ENCODE measurements at places on chromosomes 3 and 15. TPM values are rescaled to one million over a fixed set of nuclear protein-coding genes. Genes with fewer than 3 reads are reported as not detected.

GRCh38 chr3:125116311-125117080, 60.7 kb upstream of the HEG1 start:
- no peaks in the 10 kb centered on the region for H3K36me3 ChIP-seq
- DNase-seq, result no peak
- peak overlapping the region; percentile 79 for H3K27ac ChIP-seq
- H3K4me1 ChIP-seq, result peaks cover 28% of the 10 kb centered on the region
- no peak overlapping the region for H3K4me3 ChIP-seq
- H3K27me3 ChIP-seq, result no peaks in the 10 kb centered on the region

GRCh38 chr3:47645551-47645950, 66.9 kb upstream of the CSPG5 start:
- 0 out of 2 replicates have a peak overlapping the region, but pooled peaks have one; percentile 47 for H3K27ac ChIP-seq
- no peaks in the 10 kb centered on the region for H3K4me1 ChIP-seq
- no peak for DNase-seq
- no peaks in the 10 kb centered on the region for H3K27me3 ChIP-seq
- no peak overlapping the region for H3K4me3 ChIP-seq
- H3K36me3 ChIP-seq, result peaks cover 23% of the 10 kb centered on the region

DNA sequence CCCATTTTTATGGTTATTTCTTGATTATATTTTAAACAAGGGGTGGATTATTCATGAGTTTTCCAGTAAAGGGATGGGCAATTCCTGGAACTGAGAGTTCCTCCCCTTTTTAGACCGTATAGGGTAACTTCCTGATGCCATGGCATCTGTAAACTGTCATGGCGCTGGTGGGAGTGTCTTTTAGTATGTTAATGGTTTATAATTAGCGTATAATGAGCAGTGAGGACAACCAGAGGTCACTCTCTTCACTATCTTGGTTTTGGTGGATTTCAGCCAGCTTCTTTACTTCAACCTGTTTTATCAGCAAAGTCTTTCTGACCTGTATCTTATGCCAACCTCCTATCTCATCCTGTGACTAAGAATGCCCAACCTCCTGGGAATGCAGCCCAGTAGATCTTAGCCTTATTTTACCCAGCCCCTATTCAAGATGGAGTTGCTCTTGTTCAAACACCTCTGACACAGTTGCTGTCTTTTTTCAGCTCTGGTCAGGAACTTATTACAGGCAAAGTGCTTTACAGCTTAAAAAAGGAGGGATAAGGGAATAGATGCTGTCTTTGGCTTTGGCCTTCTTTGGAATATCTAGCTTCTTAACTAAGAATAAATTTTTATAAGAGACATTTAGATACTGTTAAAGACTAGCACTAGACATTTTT, 257.8 kb downstream of the CNTN4 start:
- H3K36me3 ChIP-seq, result no peaks in the 10 kb centered on the region
- no peak overlapping the region for H3K27ac ChIP-seq
- DNase-seq, result no peak
- no peak overlapping the region for H3K4me3 ChIP-seq
- H3K27me3 ChIP-seq, result no peaks in the 10 kb centered on the region

The FBN1 gene
- 3.8 TPM for total RNA-seq

GRCh38 chr3:188899881-188900280, 271.9 kb upstream of the TPRG1 start:
- DNase-seq, result no peak
- no peaks in the 10 kb centered on the region for H3K27me3 ChIP-seq
- no peaks in the 10 kb centered on the region for H3K36me3 ChIP-seq
- no peak overlapping the region for H3K4me3 ChIP-seq
- no peaks in the 10 kb centered on the region for H3K4me1 ChIP-seq

DNA sequence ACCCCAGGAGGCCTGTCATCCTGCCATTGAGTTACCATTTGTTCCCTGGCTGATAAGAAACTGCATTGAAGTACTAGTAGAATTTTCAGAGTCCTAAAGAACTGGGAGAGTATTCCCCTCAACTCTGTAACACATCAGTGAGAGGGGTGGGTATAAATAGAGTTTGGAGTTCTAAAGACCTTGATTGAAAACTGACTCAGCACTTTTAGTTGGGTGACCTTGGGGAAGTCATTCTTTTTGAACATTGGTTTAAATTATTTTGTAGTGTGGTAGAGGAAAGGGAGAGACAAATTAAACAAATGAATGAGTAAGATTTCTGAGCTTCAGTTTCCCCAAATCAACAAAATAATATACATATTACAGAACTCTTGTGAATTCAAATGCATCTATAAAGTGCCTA, 344.5 kb upstream of the THBS1 start:
- no peak for DNase-seq
- peaks cover 5% of the 10 kb centered on the region for H3K36me3 ChIP-seq
- no peak overlapping the region for H3K27ac ChIP-seq
- H3K27me3 ChIP-seq, result no peaks in the 10 kb centered on the region

The THUMPD3 gene
- 37.3 TPM for total RNA-seq

The ARL6IP5 gene
- total RNA-seq, result 35.5 TPM

DNA sequence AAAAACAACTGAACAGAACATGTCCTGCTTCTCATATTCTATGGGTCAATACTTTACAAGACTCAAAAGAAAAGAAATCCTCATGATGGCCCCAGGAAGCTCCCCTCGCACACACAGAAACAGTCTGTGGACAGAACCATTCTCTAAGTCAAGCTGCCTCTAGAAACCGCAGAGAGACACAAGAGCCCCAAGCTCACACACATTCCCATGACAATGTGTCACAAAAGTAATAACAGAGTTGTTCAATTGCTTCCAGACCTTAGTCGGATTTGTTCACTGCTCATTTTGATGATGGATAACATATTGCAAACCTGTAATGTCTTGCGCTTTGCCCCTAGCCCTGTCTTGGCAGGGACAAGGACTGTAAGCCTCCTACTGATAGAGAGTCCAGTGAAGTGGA, 60.9 kb downstream of the UMPS start:
- no peaks in the 10 kb centered on the region for H3K4me1 ChIP-seq
- no peaks in the 10 kb centered on the region for H3K27me3 ChIP-seq
- H3K27ac ChIP-seq, result peak overlapping the region; percentile 69
- DNase-seq, result no peak
- H3K36me3 ChIP-seq, result peaks cover 25% of the 10 kb centered on the region
- no peak overlapping the region for H3K4me3 ChIP-seq

DNA sequence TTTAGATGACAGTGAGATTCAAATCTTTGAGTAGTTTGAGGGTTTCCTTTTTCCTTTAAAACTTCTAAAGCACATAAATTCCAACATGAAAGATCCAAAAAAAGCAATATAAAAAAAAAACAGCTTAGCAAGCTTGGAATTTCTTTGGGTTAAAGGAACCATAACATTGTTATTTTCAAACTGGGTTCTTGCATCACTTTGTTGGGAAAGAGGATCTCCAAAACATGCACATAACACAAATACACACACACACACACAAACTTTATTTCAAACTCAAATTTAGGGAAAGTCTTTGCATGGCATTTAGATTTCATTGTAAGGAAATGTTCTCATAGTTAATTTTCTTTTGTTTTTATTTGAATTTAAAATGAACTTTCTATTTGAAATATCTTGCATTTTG, 79.2 kb upstream of the COL8A1 start:
- H3K27me3 ChIP-seq, result no peaks in the 10 kb centered on the region
- H3K4me3 ChIP-seq, result no peak overlapping the region
- H3K36me3 ChIP-seq, result 0 out of 2 replicates have a peak, but pooled peaks cover 6% of the 10 kb centered on the region
- H3K27ac ChIP-seq, result no peak overlapping the region
- no peak for DNase-seq

DNA sequence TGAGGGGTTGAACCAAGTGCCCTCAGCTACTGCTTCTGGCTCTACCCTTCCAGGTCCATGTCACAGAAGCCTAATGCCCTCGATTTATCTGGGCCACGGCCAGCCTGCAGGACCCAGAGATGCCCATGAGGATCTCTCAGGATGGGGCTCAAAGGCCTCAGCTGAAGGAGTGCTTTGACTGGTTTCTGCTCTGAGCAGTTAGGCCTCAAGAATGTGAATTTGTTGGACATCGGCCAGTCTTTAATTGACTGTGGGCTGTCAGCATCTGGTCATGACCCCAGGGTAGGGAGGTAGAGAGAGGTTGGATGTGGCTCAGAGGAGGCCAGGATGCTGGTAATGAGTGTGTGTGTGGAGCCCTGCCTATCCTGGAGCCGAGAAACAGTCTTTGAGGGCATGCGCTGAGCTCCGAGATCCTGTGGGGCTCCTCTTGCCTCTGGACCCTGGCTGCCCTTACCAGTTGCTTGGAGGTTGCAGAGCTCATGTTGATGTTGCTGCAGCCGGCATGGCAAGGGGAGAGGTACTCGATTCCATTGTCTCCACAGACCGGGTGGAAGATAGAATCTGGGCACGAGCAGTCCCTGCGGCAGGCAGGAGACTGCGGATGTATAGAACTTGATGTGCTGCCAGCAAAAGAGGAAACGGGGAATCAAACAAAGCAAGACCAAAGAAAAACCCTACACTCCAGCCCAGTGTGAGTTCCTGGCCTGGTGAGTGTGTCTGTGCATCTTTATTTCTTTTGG, 49.1 kb upstream of the RAB6B start:
- no peak overlapping the region for H3K4me3 ChIP-seq
- no peaks in the 10 kb centered on the region for H3K36me3 ChIP-seq
- no peaks in the 10 kb centered on the region for H3K27me3 ChIP-seq

GRCh38 chr3:107938143-107938542, 152.7 kb downstream of the CD47 start:
- peaks cover 4% of the 10 kb centered on the region for H3K4me1 ChIP-seq
- no peak overlapping the region for H3K27ac ChIP-seq
- no peaks in the 10 kb centered on the region for H3K27me3 ChIP-seq
- no peak overlapping the region for H3K4me3 ChIP-seq
- peak; percentile 72 for DNase-seq

GRCh38 chr3:24433838-24434591, 60.6 kb downstream of the THRB start:
- H3K36me3 ChIP-seq, result no peaks in the 10 kb centered on the region
- H3K27me3 ChIP-seq, result no peaks in the 10 kb centered on the region
- no peak overlapping the region for H3K27ac ChIP-seq
- DNase-seq, result no peak
- H3K4me1 ChIP-seq, result no peaks in the 10 kb centered on the region

- H3K4me3 ChIP-seq, result no peak overlapping the region
- no peaks in the 10 kb centered on the region for H3K4me1 ChIP-seq
- H3K27me3 ChIP-seq, result no peaks in the 10 kb centered on the region
- H3K36me3 ChIP-seq, result no peaks in the 10 kb centered on the region
- DNase-seq, result no peak
- no peak overlapping the region for H3K27ac ChIP-seq
These were observed 31.6 kb downstream of the CACNA1D start for GRCh38 chr3:53525765-53526703.

Data from GM23338 (cell line).